ENCODE measurements at places on chromosomes 5 and 9.

DNA sequence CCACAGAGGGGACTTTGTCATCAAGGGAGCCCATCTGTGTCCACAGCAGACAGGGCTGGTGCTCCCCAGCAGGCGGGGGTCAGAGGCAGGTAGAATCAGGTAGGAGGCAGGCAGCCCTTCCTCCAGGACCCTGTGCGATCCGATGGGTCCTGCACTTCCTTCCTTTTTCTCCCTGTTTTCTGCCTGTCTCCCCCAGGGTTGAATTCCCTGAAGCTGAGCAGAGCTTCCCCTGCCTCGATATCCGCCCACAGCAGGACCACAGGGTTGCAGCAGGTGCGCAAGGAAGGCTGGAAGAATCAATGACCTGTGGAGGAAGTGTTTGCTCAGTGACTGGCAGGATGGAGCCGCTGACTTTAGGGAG is 69.2 kb downstream of the MRPL36 start:
- DNase-seq, result no peak

- DNase-seq, result no peak
Observed at GRCh38 chr5:14595189-14595588, 13.6 kb downstream of the OTULINL start.

DNA sequence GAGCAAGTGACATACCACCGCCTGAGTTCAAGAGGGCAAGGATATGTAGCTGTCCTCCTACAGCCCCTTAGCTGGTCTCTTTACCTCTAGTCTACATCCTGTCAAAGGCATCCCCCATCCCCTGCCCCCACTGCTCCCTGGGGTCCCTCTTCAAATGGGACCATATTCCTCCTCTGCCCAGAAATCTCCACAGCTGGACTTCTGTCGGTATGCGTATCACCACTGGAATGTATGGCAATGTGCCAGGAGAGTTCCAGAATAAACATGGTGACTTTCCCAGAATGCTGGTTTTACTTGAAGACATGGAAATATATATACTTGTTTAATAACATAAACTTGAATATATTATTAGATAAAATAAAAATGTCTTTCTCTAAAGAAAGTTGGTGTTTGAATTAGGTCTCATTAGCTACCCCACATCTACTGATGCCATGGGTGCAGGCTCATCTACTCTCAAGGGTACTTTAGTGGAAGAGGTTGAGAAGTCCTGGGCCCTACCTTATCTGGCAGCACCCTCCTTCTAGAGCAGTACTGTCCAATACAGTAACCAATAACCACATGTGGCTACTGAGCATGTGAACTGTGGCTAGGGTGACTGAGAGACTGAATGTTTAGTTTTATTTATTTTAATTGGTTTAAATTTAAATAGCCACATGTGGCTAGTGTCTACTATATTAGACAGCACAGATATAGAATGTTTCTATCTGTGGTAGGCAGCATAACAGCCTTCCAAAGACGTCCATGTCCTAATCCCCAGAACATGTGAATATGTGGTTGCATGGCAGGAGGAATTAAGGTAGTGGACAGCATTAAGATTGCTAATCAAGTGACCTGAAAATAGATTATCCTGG is 181.7 kb upstream of the SLC30A5 start:
- no peak for DNase-seq

DNA sequence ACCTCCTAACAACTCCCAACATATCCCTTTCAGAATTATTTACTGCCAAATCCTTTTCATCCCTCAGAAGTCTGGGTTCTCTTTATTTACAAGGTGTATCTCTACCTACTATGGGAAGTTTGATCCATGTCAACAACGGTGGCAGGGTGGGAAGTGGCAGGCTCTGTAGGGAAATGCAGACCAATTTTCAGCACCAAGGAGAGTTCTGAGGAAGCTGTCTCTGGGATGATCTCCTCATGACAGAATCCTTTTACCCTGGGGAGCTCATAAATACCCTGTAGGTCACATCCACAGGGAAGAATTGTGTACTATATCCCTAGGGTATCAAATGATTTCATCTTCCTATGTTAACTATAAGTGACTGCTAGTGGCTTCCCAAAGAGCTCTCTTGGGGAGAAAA is 107.8 kb upstream of the NEK6 start:
- DNase-seq, result no peak

DNA sequence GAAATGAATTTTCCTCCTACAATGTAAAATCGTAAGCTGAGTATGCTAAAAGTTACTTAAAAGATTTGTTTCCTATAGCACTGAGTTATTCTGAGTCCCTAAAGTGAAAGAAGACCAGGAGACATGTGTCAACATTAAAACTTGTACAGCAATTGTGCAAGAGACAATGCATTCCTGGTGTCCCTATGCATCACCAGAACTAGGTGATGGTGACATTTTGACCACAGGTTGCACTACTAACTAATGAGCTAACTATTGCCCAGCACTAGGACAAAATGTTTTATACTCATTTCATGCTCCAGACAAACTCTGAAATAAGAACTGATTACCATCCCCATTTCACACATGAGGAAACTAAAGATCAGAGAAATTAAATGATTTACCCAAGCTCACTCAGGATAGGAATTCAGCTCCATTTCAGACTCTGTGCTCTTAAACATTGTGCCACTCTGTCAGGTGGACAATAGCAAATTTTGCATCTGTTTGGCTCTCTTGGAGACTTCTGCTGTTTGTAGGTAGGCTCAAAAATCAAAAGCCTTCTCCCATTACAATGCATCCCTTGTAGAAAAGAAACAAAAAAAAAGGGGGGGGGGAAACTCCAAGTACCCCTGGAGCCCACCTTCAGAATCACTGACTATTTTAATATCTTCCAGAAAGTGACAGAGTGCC is 269.2 kb downstream of the ACTL7B start:
- DNase-seq, result no peak

DNA sequence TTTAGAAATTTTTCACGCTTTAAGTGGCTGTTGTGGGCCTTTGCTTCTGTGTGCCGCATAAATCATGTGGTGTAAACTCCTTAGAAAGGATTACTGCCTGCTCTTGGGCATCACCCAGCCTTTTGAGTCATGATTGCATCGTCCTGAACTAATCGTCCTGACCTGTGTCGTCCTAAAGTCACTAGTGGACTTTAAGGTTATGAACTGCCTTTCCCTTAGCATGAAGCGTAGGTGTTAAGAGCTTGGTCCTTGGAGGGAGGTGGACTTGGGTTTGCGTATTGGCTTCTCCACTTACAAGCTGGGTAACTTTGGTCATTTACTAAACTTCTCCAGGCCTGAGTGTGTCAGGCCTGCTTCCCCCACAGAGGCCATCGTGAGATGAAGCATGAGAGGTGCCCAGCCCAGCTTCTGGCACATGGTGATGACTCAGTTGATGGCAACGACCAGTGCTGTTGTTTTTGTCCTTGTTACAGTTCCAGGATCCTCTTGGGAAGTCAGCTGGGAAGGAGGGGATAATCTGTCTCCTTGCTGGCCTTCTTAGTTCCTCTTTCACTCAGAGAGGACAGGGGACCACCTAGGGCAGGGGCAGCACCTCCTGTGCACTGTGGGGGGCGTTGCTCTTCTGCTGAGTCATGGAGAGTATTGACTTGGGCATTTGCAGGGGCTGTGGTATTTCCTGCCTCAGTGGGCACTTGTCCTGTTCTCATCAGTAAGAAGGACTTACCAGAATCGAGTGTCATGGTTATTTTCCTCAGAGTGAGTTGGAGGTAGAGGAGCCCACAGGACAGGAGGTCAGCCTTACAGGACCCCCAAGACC is 54.2 kb upstream of the NCS1 start:
- no peak for DNase-seq

DNA sequence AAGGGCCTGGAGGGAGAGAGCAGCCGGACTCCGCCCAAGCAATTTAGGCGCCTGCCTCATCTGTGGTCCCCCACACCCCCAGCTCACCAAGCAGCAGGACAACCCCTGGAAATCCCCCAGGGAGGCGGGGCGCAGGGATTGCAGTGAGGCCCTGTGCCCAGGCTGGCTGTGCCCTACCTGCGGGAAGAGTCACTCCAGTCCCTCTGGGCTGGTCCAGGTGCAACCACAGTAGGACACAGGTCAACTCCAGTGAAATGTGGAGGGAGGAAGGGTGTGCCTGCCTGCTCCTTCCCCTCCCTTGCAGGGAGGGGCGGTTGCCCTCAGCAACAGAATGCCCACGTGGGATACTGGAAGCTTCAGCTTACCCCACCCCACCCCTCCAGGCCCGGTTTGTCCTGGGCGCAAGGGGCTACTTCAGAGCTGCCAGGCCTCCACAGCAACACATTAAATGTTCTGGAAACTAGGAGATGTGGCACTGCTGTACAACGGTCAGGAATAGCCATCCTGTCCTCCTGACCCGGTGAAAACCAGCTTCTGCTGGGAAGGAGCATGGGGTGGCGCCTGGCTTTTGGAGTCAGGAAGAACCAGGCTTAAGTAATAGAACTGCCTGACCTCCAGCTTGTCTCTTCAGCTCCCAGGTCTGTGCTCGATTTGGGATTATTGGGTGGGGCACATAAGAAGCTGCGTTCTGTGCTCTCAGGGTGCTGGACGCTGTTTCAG is 22.5 kb downstream of the ABO start:
- DNase-seq, result no peak

GRCh38 chr9:129458155-129458661 is 162.7 kb downstream of the C9orf50 start:
- peak; percentile 65 for DNase-seq

DNA sequence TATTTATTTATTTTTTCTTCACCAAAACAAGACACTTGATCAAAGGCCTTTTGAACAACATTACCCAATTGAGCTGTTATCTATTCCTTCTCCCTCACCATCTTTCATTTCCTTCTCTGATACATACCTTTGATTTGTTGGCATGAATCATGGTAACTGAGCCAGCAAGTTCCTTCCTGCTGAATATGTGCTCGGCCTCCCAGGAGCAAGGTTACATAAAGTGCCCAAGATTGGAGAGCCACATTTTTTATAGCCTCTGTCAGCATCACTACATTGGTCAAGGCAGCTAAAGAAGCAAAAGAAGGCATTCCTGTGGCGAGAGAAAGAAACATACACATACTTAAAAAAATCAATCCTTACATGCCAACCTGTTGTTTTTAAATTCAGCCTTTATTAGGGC is 369.6 kb downstream of the CYLC2 start:
- DNase-seq, result no peak

DNA sequence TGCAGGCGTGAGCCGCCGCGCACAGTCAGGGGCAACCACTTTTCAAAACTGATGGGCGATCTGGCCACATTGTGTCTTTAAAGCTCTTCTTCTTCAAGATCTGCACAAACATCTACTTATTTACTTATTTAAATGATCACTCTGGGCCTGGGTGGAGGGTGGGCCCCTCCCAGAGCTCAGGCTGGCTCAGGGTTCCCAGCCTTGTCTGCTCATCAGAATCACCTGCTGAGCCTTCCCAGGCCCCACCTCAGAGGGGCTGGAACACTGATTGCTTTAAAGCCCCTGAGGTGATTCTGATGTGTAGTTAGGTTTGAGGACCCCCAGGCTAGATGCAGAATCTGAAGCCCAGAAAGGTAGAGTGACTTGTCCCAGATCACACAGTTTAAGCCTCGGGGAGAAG is 45.6 kb upstream of the DMRT1 start:
- DNase-seq, result no peak

GRCh38 chr5:157303667-157304327 is 37.9 kb downstream of the CYFIP2 start:
- DNase-seq, result peak; percentile 30

GRCh38 chr9:96171728-96172127 is 130.2 kb downstream of the HSD17B3 start:
- DNase-seq, result no peak

GRCh38 chr5:120678279-120678678 is 214.2 kb downstream of the PRR16 start:
- no peak for DNase-seq

DNA sequence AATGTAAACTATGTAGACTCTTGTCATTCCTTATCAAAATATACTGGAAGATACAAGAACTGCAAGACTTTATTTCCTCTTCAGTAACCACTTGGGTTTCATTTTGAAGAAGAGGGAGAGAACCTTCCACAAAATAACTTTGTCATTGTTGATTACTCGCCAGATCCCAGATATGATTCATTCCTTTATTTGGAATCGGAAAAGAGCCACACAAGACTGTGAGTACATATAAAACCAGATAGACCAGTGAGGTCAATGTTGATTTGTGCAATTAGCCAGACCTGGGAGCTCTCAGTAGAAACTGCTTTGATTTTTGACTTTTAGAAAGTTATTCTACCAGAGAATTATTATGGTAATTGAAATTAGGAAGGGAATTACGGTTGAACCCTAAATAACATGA is 146.1 kb downstream of the TMEM167A start:
- DNase-seq, result no peak

GRCh38 chr5:11588803-11589202 is 315.4 kb downstream of the CTNND2 start:
- no peak for DNase-seq

DNA sequence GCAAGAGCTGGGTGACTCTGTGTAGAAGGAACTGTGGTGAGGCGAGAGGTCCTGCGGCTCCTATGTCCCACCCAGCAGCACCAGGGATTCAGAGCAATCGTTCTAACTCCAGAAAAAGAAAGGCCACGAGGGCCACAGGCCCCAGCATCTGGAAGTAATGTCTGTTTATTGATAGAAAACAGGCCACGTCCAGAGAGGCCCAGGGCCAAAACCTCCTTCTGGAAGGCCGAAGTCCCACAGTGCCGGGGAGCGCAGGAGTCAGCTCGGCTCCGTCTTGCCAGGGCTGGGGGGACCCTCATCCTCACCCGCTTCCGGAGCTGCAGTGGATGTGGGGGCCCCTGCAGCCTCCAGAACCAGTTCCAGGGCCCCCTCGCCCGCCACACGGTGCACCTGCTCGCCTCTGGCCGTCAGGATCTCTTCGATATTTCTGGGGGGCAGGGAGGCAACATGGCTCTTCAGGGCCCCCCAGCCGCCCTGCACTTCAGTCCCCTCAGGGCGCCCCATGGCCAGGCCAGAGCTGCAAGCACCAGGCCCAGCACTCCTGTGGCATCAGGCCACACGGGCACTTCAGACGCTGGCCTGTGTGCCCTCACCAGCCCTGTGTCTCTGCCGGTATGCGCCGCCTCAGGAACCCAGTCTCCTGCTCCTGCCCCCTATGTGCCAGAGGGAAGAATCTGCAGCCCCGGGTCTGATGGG is 1.6 kb downstream of the DNLZ start:
- DNase-seq, result no peak

DNA sequence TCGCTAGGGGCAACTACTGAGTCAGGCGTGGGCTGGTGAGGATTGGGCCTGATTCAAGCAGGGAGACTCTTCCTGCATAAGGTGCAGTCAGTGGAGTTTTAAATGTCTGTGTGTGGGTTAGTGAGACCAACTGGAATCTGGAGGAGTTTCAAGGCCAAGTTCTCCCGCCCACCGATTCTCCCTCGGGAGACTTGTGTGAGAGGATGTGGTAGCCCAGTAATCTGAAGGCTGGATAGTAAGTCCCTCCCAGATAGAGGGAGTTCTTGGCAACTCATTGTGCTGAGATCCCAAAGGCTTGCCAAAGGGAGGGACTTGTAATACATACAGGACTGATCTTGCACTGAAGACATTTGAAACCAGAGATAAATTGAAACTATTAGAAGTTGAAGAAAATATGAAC is 51.8 kb downstream of the WDR36 start:
- DNase-seq, result no peak

DNA sequence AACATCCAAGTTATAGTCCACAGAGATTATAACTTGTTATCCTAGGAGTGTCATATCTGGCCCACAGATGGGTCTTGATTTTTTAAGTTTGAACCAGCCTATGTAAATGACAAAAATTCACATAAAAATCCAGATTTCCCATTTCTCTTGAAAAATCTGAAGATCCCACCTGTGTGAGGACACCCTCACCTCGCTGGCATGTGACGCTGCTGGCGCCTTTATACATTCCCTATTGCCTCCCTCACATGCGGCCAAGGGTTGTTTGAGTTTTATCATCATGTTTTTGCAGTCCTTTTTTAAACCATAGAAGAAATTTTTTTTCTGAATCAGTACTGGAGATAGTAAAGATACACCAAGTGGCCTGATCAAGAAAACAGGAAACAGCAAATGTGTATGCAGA is 25.9 kb upstream of the PPP1R2B start:
- DNase-seq, result no peak

Data from effector memory CD4-positive, alpha-beta T cell (primary cell).